ENCODE measurements at places on chromosomes 3 and 15.

GRCh38 chr3:160312014-160312624 is 86.9 kb downstream of the C3orf80 start:
- no peak for DNase-seq

- DNase-seq = no peak
Measured at GRCh38 chr3:150371741-150372254, 36.3 kb upstream of the TSC22D2 start.

DNA sequence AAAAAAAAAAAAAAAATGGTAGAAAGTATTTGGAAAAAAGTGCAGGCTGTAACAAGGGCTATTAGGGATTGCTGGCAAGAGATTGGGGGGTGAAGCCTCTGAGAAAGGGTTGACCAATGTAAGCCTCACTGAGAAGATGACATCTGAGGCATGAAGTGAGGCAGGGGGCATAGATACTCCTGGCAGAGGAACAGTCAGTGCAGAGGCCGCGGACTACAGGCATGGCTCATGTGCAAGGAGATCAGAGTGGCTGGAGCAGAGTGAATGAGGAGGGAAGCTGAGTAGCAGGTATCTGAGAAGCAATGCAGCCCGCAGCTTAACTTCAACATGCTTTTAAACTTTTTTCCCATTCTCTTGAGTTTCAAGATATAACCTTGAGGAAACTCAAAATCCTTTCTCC is 5.4 kb downstream of the FBXL22 start:
- DNase-seq = no peak

GRCh38 chr3:151992326-151993041 is 119.0 kb downstream of the SUCNR1 start:
- no peak for DNase-seq

- DNase-seq = no peak
Measured at GRCh38 chr3:100370756-100371155, 30.1 kb downstream of the TOMM70 start.

DNA sequence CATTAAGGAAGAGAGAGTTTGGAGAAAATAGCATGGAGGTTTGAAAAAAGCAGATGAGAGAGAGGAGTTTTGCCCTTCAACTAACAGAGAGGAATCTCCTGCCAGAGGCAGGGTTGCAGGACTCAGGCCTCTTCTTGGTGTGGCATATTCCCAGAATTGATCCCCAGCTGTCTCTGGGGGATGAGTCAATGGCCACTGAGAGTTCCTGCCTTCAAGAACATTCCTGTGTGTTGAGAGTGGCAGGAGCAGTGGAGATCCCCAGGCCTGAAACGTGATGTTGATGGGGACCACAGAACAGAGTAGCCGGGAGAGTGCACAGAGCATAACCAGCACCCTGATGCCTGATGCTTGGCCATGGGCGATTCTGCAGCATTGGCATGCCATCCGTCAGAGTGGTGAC is 348.4 kb upstream of the THBS1 start:
- DNase-seq = no peak

DNA sequence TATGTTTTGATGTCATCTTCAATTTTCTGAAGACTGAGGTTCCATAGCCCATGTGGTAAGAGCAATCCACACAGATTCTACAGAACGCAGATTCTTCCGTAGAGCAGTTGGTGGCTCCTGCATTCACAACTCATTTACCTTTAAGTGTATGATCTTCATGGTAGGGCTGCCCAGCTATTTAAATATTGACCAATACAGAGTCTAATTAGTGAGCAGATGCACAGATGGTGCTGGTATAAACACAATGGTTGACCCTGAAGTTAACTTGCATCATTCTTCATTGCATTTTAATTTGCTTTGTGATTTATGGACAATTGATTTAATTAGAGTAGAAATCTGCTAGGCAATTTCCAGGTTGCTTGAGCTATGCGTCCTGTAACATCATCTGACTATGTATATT is 269.2 kb downstream of the SQOR start:
- no peak for DNase-seq

GRCh38 chr3:119296727-119297122 is 2.5 kb downstream of the ARHGAP31 start:
- DNase-seq = no peak

DNA sequence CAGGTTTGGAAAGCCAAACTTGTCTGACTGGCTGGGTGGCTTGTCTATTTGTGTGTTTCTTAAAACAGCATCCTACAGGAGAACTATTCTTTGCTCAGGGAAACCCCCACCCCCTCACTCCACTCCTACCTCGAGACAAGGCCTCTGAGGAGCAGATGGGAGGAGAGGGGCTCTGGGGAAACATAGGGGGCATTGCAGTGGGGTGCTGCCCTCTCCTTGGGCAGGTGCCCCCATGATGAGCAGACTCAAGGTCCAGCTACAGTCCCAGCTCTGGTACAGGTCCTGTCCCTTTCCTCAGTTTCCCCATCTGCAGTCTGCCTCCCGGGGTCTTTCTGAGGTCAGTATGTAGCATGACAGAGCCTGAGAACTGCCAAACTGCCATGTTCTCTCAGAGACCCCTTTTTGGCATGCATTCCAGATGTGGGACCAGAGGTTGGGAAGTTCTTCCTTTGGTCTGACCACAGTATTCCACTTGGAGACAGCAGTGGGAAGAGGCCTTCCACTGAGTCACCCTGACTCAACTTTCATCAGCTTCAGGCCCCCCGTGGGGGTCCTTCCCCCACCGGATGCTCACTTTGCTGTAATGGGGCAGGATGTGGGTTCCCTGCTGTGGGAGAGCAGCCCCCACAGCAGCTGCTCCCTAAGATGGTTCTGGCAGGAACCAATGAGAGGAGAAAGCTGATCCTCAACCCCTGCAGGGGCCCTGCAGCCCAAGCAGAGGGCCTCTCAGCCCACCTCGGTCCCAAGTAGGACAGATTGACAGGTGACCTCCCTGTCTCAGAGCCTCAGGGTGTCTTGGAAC is 32.3 kb upstream of the CYP11A1 start:
- no peak for DNase-seq

- no peak for DNase-seq
Measured at GRCh38 chr3:118557513-118557912, 477.1 kb downstream of the IGSF11 start.

DNA sequence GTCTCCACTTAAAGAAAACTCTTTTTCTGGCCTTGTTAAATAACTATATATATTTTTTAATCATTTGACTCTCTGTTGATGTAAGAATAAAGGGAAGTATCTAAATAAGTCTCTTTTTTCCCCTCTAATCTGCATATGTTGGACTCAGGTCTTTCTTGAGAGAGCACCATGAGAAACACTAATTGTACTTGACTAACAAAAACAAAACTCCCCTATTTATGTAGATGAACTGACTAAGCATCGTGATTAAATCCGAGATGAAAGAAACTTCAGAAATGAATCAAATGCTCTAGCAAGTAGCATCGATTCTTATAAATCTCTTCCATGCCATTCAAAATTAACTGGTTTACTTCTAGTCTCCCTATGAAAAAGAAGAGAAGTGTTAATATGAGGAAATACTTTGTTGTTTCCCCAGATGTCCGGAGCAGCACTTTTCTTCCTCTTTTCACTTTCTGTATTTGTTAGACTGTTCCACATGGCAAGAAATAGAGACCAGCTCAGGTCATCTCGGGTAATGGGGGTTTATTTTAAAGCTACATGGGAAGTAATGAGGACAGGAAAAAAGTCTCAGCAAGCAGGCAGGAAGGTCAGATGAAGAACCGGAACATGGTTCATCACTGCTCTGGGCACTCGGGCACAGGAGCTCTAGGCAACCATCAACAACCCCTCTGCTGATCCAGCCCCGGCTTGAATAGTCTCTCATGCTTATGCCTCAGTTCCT is 288.3 kb downstream of the CNTN6 start:
- DNase-seq = no peak

DNA sequence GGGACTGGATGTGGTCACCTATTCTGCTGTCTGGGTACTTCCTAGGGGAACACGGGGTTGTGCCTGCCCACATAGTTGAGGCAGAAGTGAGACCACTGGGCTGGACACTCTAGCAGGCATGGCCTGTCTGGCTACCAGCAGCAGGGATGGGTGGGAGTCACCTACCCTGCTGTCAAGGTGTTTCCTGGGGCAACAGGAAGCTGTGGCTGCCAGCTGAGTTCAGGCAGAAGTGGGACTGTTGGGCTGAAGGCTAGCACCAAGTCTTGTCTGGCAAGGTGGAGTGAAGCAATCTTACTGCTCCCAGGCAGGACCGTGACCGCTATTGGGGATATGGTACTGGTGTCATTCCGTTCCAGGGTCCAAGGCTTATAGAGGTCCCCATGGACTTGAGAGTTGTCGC is 20.3 kb upstream of the ZDHHC23 start:
- DNase-seq = no peak

GRCh38 chr15:43225201-43225949 is 4.6 kb upstream of the EPB42 start:
- DNase-seq = no peak

DNA sequence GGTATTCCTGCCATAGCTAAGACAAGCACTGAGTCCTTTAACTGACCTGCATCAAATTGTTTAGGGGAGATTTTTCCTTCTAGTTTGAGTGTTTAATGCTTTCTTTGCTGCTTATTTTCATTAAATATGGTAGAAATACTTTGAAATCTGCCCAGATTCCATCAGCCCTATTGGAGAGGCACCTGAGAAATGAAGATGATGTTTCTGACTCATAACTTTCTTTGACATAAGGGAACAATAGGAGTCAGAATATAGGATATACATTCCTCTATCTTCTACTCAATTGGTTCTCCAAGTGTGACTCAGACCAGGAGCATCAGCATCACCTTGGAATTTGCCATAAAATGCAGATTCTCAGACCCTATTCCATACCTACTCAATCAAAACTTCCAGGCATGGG is 27.4 kb downstream of the BTD start:
- DNase-seq = no peak

DNA sequence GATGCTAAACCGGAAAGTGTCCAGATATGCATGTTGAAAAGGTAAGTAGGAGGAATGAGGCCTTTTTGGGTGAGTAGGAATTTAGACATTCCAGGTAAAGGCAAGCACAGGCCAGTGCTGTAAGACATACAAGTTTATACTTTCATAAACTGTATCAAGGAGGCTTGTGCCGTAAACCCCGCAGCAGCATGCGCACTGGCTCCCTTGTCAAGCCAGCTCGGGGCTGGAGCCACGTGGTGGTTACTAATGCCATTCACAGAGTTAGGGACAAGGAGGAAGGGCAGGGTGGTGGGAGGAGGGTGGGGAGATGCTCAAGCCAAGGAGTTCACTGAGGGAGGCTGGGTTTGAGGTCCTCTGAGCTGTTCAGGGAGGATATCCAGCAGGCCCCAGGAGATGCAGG is 35.8 kb downstream of the PLD1 start:
- DNase-seq = no peak

GRCh38 chr3:115164374-115165221 is 17.5 kb upstream of the ZBTB20 start:
- no peak for DNase-seq

GRCh38 chr15:44450172-44450571 is 22.7 kb downstream of the CTDSPL2 start:
- no peak for DNase-seq

DNA sequence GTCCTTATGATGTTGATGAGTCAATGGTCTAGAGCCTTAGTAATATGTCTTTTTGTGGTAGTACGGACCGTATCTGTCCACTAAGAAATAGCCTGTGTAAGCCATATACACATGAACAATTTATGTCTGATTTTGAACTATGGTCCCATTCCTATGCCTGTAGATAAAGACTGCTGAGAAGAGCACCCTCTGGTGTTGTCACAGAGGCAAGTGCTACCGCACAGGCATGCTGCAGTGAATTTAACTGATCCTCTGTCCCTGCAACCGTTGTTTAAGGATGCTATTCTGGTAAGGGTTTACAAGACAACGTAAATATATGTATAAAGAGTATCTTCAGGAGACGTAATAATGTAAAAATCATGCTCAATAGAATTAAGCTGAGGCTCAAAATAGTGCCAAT is 170.7 kb downstream of the UBE3A start:
- no peak for DNase-seq

- no peak for DNase-seq
Measured at GRCh38 chr15:29039466-29040369, 153.9 kb downstream of the APBA2 start.

GRCh38 chr3:60803216-60804173 is 447.8 kb downstream of the FHIT start:
- DNase-seq = no peak

GRCh38 chr3:12449889-12450682 is 34.2 kb upstream of the TSEN2 start:
- no peak for DNase-seq

DNA sequence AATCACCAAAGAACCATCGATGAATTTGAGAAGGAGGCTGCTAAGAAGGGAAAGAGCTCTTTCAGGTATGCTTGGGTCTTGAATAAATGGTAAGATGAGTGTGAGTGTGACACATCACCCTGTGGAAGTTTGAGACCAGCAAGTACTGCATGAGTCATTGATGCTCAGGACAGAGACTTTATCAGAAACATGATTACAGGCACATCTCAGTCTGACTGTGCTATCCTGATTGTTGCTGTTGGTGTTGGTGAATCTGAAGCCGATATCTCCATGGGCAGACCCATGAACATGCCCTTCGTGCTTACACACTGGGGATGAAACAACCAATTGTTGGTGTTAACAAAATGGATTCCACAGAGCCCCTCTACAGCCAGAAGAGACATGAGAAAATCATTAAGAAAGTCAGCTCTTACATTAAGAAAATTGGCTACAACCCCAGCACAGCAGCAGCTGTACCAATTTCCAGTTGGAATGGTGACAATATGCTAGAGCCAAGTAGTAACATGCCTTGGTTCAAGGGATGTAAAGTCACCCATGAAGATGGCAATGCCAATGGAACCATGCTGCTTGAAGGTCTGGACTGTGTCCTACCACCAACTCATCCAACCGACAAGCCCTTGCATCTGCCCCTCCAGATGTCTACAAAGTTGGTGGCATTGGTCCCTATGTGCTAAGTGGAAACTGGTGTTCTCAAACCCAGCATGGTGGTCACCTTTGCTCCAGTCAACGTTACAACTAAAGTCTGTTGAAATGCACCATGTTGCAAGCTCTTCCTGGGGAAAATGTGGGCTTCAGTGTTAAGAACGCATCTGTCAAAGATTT is 20.5 kb downstream of the TM4SF4 start:
- DNase-seq = no peak

DNA sequence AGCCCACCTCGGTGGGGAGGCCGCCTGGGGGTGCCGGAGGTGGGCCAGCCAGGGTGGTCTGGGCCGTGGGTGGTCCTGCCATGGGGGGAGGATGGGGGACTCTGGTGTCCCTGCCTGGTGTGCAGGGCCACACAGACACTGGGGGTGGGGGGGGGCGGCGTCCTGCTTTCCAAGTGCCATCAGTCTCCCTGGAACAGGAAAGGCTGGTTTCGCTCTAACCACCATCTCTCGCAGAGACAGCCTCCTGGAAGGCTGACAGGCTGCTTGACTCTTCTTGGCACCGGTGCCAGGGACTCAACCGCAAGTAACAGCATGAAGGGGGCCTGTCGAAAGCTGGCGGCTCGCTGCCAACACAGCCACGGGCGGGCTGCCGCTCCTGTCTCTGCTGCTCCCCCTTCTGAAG is 40.3 kb downstream of the RGMA start:
- no peak for DNase-seq

Measured in ascending aorta (tissue), 2 donors.